NCI-H446 treated with DMSO at 0.1 percent for 48 hours (cell line): ENCODE measurements at places on chromosomes 13 and 19.

GRCh38 chr19:10552510-10553053 lies 8.9 kb downstream of the ATG4D start:
- no peak for DNase-seq

- DNase-seq, result no peak
Measured at GRCh38 chr13:113653264-113654174, 4.5 kb downstream of the ATP4B start.

- no peak for DNase-seq
Measured at GRCh38 chr13:27918918-27919658, 712 bp upstream of the PDX1 start.

GRCh38 chr19:32265995-32266394 lies 79.4 kb upstream of the ZNF507 start:
- no peak for DNase-seq

- no peak for DNase-seq
Measured at GRCh38 chr19:11483366-11484111, 2.7 kb upstream of the ELAVL3 start.

DNA sequence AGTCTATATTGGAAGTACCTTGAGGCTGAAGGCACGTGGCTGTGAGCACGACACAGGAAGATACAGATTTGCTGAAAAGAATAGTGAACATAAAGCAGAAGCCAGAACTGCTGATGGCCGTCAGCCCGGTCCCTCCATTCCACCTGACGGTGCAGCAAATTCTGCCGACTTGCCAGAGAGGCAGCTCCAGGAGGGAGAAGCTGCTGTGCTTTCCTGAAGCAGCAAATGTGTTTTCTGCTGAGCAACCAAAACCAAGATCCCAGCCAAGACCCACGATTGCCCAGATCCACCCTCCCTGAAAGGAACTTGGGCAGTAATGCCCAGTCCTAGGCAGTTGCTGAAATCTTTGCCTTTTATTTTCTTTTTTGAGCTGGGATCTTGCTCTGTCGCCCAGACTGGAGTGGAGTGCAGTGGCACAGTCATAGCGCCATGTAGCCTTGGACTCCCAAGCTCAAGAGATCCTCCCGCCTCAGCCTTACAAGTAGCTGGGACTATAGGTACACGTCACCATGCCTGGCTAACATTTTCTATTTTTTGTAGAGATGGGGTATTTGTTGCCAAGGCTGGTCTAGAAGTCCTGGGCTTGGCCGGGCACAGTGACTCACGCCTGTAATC lies 7.0 kb upstream of the RCN3 start:
- no peak for DNase-seq

- DNase-seq, result no peak
Measured at GRCh38 chr13:110576736-110577476, 15.4 kb upstream of the RAB20 start.

GRCh38 chr13:40874138-40874779 lies 84.8 kb downstream of the SLC25A15 start:
- DNase-seq, result no peak

DNA sequence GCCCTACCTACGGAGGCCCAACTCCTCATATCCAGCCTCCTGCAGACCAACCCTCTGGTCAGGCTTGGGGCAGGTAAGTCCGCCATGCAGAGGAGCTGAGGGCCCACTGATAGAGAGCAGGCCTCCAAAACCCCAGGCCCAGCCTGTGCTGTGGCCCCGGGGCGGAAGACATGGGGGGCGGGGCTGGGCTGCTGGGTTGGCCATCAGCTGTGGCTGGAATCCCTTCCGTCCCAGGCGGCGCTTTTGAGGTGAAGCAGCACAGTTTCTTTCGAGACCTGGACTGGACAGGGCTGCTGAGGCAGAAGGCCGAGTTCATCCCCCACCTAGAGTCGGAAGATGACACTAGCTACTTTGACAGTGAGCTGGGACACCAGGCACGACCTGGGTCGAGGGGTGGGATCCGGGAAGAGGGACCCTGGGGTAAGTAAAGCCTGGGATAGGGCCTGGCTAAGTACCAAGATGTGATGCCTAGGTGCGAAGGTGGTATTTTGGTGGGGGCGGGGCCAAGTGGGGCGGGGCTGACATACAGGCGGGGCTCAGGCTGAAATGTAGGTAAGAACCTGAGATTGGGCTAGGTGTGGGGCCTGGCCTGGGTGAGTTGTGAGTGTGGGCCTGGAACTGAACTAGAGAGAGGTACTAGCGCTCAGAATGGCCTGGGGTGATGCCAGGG lies 15.4 kb downstream of the DNASE2 start:
- DNase-seq, result no peak

DNA sequence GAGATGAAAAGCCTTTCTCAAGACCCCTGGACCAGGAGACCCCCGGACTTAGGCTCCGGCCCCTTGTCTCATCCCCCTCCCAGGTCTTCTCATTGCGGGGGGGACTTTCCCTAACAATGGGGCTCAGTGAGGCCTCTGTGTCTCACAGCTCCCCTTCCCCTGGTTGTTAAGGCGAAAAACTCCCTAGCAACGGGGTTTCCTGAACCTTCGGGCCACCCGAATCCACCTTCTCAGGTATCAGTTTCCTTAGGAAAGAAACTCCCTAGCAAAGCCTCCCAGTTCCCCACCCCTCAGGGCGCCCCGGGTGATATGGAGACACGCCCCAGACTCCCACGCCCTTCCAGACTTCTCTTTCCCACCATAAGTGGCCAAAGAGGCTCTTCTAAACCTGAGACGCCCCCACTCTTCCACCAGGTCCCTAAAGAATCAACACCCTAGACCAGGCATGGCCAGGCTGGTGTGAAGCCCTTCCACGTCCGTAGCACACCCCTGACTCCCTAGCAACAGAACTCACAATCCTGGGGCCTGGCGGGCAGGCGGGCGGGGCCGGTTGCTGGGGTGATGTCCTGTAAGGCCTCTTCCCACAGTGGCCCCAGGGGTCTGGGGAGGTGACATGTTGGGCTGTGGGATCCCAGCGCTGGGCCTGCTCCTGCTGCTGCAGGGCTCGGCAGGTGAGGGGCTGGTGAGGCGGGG lies at the start of gene TMEM190:
TSS of gene TMEM190 (plus strand) at position 586 of the 693 bp plus-strand sequence. CDS start at position 614, 28 bp downstream.
- DNase-seq, result no peak

- no peak for DNase-seq
Measured at GRCh38 chr19:38274739-38275138, 10.4 kb downstream of the SPINT2 start.

DNA sequence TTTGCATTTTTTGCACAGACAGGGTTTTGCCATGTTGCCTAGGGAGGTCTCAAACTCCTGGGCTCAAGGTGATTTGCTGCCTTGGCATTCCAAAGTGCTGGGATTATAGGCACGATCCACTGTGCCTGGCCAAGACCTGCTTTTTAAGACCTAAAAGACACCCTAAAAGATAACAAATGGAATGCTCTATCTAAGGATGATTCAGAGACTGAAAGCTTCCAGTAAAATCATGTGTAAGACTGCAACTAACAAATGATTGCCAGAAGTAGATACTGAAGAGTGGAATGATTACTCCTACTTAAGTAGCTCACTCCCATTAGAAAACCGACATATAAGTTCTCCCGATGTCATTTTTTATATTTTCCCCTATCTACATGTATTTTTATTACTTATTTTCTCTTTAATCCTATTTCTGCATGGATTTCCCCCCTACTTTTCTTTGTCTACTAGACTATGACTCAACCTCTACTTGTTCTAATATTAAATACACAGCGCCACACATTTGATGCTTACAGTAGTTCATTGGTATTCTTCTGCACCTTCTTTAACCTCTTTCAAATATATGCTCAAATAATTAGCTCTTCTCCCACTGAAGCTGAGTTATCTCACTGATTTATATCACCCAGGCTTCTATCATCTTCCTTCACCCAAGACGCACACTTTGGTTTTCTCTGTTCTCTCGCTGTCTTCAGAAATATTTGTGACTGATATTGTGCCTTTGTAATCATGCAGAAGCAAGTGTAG lies 32.2 kb upstream of the KLF12 start:
- no peak for DNase-seq

- DNase-seq, result peak; percentile 81
Measured at GRCh38 chr13:25301347-25302113, at the start of gene NUP58. Gene NUP58 (plus strand): TSS chr13:25301625. CDS start chr13:25301774, 149 bp downstream.

DNA sequence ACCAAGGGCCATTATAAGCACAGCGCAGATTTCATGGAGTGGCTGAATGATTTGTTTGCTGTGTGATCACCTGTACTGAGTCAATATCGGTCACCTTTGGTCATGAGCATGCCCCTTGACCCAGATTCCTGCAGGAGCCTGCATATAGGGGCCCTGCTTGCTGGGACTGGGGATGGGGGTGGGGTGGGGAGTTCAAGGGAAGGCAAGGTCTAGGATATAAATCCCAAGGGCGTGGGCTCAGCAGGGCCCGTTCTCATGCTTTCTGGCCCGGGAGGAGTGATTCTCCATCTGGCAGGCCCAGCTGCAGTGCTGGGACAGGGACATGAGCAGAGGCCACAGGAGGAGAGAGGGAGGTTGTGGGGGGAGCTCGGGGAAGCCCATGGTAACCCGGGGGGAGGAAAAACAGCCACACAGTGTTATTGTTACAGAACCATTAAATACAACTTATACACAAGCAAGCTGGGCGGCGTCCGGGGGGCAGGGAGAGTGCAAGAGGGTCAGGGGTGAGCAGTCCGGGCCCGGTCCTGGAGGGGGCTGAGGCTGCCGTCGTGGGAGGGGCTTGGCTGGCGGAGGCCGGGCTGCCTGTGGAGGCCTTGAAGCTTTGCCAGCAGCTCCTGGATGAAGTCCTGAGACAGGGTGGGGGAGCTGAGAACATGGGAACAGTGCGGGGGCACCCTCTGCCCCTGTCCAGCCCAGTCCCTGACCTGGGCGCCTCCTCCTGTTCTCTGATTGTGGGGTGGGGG lies 5.2 kb downstream of the PPP1R14A start:
- peak; percentile 37 for DNase-seq

- peak; percentile 36 for DNase-seq
Measured at GRCh38 chr19:2168619-2169424, 5.1 kb downstream of the DOT1L start.

GRCh38 chr19:48806518-48806817 lies 4.4 kb downstream of the BCAT2 start:
- DNase-seq, result no peak

DNA sequence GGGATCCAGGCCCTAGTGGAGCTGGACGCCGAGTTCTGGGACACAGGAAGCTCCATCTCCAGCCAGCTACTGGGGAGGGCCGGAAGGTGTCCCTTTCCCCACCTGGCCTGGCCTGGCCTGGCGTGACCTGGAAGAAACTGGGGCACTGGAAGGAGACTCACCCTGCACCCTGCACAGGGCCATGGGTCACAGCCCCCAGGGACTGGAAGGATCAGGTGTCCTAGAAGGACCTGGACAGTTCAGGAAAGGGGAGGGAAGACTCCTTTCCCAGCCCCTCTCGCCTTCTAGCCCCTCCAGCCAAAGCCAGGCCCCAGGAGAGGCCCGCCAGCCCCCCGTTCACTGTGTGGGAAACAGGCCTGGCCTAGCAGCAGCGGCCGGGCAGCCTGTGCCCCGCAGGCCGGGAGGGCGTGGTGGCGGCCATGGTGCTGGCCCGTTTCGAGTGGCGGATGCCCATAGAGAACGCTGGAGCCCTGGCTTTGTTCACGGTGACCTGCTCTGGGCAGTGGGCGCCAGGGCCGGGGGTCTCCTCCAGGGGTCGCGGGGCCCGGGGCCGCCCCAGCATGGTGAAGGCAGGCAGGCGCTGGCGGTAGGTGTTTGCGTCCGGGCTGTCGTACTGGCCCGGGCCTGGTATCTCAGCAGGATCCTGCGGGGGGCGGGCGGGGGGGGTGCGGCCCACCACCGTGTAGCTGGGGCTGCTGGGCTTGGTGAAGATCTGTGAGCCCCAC lies 2.8 kb upstream of the SHC2 start:
- DNase-seq, result no peak

DNA sequence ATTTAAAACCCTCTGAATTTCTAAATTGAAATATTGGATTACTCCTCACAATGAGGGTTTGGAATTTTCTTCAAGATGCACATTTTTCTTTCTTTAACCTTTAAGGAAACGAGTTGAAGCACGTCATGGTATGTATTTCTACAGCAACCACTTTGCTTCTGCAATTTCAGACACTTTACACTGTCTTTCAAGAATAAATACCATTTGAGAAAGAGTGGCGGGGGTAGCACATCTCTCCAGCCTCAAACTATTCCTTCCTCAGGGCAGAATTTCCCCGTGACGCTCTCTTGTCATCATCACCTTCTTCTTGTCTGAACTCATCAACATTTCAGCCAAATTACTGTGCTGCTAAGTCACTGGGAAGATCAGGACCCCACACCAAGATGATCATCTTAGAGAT lies 1073.4 kb downstream of the EFNB2 start:
- no peak for DNase-seq

DNA sequence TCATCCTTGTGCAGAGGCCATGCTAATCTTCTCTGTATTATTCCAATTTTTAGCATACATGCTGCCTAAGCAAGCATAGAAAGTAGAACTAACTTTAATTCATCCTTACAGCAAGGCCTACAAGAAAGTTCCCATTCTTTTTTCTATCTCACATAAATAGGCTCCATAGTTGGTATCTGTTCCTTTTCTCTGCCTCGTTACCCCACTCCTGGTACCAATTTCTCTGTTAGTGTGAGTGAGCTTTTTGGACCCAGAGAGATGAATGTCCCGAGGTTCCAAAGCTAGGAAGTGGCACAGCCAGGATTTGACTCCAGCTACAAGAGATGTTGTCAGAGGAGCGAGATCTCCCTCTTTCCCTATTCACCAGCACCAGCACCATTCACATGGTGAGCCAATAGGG lies 9.7 kb downstream of the HIF3A start:
- DNase-seq, result no peak

DNA sequence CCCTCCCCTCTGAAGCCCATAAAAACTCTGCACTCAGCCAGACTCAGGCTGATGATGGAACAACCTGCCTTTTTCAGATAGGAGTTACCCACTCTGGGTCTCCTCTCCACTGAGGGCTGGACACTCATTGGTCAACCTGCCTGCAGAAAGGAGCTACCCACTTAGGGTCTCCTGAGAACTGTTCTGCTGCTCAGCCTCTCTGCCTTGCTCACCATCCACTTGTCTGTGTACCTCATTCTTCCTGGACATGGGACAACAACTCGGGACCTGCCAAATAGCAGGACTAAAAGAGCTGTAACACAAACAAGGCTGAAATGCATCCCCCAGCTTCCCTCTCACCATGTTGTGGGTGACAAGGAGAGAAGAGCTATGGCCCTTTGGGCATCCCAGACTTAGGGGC lies 18.4 kb upstream of the RCBTB2 start:
- DNase-seq, result no peak

- no peak for DNase-seq
Measured at GRCh38 chr19:34173193-34173956, 1.1 kb downstream of the LSM14A start.

DNA sequence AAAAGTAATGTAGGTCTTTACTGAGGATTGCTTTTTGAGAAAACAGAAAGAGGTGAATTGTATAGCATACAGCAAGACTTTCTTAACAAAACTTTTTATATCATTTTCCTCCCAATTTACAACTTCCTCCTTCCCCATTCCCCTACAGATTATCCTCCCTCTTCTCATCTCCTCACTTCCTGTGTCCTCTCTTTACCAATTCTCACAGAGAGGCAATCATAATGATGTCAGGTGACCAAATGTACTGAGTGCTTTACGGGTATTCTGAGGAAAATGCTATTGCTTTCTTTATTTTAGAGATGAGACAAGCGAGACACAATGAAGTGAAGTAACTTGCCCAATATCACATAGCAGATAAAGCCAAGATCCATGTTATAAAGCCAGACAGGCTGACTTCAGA lies 1.7 kb upstream of the MTMR6 start:
- no peak for DNase-seq
